ENCODE measurements at places on chromosomes 12 and 14. TPM values are rescaled to one million over a fixed set of nuclear protein-coding genes. Genes with fewer than 3 reads are reported as not detected.
A peak's percentile ranks its signal among the peaks of the same experiment; 100 is the strongest.

- H3K4me3 ChIP-seq, result no peak overlapping the region
- no peaks in the 10 kb centered on the region for H3K4me1 ChIP-seq
- H3K27me3 ChIP-seq, result no peaks in the 10 kb centered on the region
Measured at GRCh38 chr12:66217342-66217917, 28.4 kb downstream of the IRAK3 start.

GRCh38 chr12:39672976-39673375 is 53.4 kb upstream of the ABCD2 start:
- no peaks in the 10 kb centered on the region for H3K4me1 ChIP-seq
- H3K27ac ChIP-seq, result no peak overlapping the region
- H3K36me3 ChIP-seq, result no peaks in the 10 kb centered on the region
- H3K4me3 ChIP-seq, result no peak overlapping the region
- H3K27me3 ChIP-seq, result no peaks in the 10 kb centered on the region
- DNase-seq, result no peak

GRCh38 chr12:47755655-47756562 is 2.8 kb downstream of the RAPGEF3 start:
- H3K27ac ChIP-seq, result peak overlapping the region; percentile 18
- H3K27me3 ChIP-seq, result no peaks in the 10 kb centered on the region
- peaks cover 60% of the 10 kb centered on the region for H3K4me1 ChIP-seq

DNA sequence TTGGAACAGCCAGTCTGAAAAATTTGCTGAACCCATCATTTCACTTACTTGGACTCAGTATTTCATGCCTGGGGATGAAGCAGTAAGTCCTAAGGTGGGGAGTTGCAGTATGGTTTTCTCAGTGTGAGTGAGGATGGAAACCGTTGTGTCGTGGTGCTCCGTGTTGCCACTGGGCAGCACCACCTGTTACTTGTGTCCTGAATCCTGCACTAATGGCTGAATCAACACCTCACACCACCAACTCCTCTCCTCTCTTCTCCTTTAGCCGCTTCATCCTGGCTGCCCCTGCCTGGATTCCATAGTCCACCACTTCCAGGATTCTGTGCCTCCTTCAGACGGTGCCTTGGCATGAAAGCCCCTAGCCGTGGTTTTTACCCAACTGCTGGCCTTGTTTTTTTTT is 3.0 kb upstream of the EP400 start:
- no peak for DNase-seq
- H3K4me3 ChIP-seq, result no peak overlapping the region
- no peak overlapping the region for H3K27ac ChIP-seq
- no peaks in the 10 kb centered on the region for H3K4me1 ChIP-seq

GRCh38 chr12:122137681-122138080 is 36.3 kb downstream of the IL31 start:
- H3K36me3 ChIP-seq, result peaks cover 29% of the 10 kb centered on the region
- DNase-seq, result no peak
- H3K4me1 ChIP-seq, result no peaks in the 10 kb centered on the region

DNA sequence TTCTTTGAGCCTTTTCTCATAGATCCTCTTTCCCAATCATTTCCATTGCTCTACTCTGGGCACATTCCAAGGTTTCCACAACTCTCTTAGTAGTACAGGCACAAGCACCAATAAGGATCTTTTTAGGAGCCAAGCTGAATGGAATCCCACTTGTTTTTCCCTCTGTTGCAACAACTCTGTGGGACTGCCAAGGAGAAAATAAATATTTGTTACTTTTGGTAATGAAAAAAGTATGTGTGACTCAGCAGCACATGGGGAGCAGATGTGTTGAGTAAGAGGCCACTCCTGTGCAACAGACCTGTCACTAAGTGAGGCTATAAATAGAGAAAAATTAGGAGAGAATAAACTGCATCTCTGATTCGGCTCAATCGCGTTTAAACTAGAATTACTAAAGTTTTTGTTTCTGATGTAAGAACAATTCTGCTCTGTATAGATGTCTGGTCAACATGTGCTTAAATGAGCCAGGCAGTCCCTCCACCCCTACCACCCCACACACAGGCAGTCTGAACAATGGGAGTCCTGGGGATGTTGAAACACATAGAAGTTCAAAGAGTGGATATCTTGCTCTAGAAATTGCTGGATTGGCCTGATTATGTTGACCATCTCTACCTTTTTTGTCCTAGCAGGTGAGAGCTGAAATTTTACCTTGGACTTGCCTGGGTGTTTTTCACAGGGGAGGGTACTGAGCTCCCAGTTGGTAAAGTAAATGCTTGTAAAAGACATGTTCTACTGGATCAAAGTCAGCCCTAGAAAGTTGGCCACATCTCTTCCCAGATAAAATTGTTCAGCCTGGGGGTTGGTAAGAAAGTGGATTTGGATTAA is 244.3 kb upstream of the NOVA1 start:
- H3K4me3 ChIP-seq, result no peak overlapping the region
- H3K27ac ChIP-seq, result peak overlapping the region; percentile 82
- DNase-seq, result peak; percentile 46
- H3K4me1 ChIP-seq, result no peaks in the 10 kb centered on the region
- no peaks in the 10 kb centered on the region for H3K27me3 ChIP-seq

DNA sequence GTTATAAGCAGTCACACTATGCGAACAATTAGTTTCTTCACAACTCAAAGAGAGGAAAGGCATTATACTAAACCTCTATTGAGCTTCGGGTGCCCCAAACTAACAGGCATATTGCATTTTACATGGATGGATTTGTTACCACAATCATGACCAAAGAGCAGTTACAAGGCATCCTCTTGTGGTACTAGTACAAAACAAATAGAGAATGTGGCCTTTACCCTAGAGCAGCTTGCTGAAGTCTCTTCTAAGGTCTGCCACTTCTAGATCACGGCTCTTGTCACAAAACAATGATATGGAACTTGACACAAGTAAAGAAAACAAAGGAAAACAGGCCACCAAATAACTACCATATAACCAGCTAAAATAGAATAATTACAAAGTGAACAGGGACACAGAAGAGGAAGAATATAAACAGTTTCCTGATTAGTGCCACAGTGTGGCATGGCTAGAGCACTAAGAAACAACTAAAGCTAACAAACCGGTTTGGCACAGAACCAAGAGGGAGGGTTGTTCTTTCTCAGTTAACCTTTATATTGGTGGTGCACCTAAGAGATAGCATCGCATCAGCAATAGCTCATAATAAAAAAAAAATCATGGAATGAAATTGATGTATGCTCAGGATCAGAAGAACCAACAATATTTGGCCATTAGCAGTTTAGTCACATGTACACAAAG is 209.7 kb upstream of the ATP2B1 start:
- no peaks in the 10 kb centered on the region for H3K36me3 ChIP-seq
- no peaks in the 10 kb centered on the region for H3K4me1 ChIP-seq

DNA sequence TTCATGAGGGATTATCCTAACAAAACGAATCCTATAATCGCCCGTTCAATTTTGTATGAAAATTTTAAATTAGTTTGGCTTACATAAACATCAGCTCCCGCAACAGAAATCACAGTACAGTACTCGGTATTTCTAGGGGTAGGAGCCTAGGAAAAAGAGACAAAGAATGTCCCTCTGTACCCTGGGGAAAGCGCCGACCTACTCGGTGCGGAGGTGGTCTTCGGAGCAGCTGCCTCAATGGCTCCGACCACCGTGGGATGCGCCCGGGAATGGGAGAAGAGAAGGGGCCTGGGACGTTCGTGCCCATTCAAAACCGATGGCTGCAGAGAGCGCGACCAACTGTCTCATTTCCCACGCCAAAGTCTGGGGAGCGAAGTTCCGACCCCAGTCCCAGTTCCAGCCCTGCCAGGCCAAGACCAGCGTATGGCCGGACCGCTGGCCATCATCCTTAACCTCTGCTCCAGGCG is 618 bp downstream of the GNPNAT1 start:
- peak overlapping the region; percentile 84 for H3K27ac ChIP-seq
- no peaks in the 10 kb centered on the region for H3K4me1 ChIP-seq
- no peaks in the 10 kb centered on the region for H3K36me3 ChIP-seq
- no peaks in the 10 kb centered on the region for H3K27me3 ChIP-seq
- peak overlapping the region; percentile 76 for H3K4me3 ChIP-seq

GRCh38 chr14:59359431-59360124 is 105.6 kb downstream of the GPR135 start:
- DNase-seq, result no peak
- no peak overlapping the region for H3K4me3 ChIP-seq
- no peak overlapping the region for H3K27ac ChIP-seq
- no peaks in the 10 kb centered on the region for H3K36me3 ChIP-seq
- H3K27me3 ChIP-seq, result no peaks in the 10 kb centered on the region
- H3K4me1 ChIP-seq, result peaks cover 48% of the 10 kb centered on the region

DNA sequence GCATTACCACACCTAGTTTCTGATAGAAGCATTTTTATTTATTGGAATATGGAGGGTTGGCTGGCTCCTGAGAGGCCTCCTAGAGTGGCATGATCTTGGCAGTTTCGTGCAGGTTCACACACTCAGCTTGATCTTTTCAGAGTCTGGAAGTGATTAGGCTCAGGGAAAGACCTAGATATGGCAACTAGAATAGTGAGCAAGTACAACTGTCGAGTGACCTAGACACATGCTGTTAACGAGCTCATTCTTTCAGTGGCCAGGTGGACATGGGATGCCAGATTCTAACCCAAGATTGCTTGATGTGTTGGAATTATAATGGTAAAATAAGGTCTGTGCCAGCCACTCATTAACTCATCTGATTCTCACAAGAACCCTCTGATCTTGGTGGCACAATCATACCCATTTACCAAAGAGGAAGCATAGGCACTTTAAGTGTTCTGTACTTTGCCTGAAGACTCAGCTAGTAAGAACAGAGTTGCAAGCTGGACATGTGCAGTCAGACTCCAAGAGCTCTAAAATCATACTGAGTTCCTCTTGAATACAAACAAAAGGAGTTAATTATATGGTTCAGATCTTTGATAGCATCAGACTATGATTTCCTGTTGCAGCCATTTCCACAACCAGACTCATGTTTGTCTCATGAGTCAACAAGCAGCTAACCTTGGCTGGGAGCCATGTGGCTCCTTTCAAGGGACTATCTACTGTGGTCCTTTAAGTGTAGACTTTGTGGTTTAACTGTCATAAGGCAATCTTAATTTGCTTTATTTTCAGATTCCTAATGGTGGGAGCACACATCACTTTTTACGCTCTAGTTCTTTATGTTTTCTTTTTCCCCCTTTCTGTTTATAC is 144.2 kb downstream of the PLEKHA5 start:
- DNase-seq, result peak; percentile 45
- H3K27me3 ChIP-seq, result no peaks in the 10 kb centered on the region
- no peak overlapping the region for H3K4me3 ChIP-seq
- no peaks in the 10 kb centered on the region for H3K4me1 ChIP-seq
- no peak overlapping the region for H3K27ac ChIP-seq
- H3K36me3 ChIP-seq, result no peaks in the 10 kb centered on the region

NGB gene
- not detected for total RNA-seq

RNASE11 gene
- total RNA-seq, result not detected

HECTD4 gene
- total RNA-seq, result 43.0 TPM

SMCO2 gene
- not detected for total RNA-seq

PALS1 gene
- total RNA-seq, result 22.2 TPM

RBP5 gene
- total RNA-seq, result 2.2 TPM

SYT10 gene
- 5.0 TPM for total RNA-seq

SRGAP1 gene
- total RNA-seq, result 81.5 TPM

ARID4A gene
- 45.7 TPM for total RNA-seq

RD3L gene
- total RNA-seq, result not detected

KLRB1 gene
- total RNA-seq, result 0.59 TPM
